ENCODE measurements at places on chromosomes 6 and 20.
A peak's percentile ranks its signal among the peaks of the same experiment; 100 is the strongest.

DNA sequence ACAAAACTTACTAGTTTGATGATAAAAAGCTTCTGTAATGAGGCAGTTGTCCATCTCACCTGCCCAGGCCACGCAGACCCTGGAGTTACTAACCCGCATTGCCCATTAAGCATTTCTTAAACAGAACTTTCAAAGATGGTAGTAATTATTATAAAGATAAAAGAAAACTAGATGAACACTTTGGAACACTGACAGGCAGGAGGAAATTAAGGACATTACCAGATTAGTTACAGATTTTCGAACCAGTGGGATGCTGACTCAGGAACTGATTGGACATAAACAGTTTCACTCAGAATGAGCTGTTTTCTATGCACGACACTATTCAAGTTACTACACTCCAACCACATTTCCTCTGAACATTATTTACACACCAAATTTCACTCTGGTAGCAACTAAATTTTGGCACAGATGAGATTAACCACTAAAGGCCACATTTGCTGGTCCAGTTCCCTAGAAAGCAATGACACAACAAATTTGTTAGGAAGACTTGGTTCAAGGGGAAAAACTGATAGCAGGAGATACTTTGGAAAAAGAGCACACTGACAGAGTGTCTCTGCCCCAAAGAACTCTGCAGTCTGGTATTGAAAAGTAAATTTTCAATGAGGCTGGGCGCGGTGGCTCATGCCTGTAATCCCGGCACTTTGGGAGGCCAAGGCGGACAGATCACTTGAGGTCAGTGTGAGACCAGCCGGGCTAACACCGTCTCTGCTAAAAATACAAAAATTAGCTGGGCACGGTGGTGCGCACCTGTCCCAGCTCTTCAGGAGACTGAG, 3.0 kb downstream of the ROMO1 start:
- no peak for DNase-seq

- DNase-seq = no peak
Measured at GRCh38 chr20:24109537-24109936, 121.0 kb upstream of the GGTLC1 start.

GRCh38 chr6:149236589-149236988, 80.9 kb upstream of the TAB2 start:
- no peak for DNase-seq

- no peak for DNase-seq
Measured at GRCh38 chr20:16115911-16116552, 457.2 kb downstream of the KIF16B start.

DNA sequence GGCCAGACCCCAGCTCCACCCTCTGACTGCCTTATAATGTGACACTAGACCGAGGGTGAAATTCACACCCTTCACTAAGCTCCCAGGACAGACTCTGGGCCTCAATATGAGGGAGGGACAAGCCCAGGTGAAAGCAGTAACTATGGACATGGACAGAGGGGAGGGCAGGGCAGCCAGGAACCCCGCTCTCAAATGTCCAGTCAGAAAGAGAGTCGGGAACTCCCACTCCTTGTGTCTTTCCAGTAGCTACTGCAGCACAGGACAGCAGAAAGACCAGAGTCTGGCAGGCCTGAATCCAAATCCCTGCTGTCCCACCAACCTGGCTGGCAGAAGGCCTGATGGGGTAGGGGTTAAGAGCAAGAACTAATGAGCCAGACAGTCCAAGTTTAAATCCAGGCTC, 6.4 kb downstream of the C20orf96 start:
- no peak for DNase-seq

DNA sequence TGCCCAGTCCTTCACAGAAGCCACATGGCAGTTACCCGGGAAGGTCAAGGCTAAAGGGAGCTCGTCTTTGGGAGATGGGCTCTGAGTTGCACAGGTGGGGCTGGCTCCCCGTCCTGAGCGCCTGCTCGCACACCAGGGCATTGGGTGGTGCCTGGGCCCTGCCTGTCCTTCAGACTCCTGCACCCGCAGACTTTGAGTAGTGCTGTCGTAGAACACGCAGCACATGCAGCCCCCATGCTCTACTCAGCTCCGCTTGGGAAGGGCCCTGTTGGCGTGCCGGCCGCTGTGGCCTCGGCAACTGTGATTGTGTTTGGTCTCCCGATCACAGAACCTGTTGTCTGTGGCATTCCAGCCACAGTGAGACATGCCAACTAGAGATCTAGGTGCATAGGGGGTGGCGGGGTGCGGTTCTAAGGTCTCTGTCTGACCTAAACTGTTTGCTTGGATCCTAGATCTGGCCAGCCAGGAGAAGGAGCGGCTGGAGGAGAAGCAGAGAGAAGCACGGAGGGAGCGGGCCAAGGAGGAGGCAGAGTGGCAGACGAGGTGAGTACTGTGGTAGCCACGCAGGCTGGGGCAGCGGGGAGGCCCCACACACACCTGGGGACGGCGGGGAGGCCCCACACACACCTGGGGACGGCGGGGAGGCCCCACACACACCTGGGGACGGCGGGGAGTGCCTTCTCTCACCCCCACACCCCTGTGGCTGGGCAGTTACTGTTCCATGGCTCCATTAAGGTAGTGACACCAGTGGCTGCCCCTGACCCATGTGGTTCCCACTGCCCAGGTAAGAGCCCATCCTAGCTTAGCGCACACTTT, 11.3 kb upstream of the ADRM1 start:
- DNase-seq = no peak

GRCh38 chr6:76852776-76853175, 610.5 kb downstream of the HTR1B start:
- DNase-seq = no peak

GRCh38 chr6:5459346-5459745, 198.0 kb downstream of the FARS2 start:
- DNase-seq = no peak

GRCh38 chr6:150925590-150925928, 60.1 kb downstream of the MTHFD1L start:
- DNase-seq = no peak

DNA sequence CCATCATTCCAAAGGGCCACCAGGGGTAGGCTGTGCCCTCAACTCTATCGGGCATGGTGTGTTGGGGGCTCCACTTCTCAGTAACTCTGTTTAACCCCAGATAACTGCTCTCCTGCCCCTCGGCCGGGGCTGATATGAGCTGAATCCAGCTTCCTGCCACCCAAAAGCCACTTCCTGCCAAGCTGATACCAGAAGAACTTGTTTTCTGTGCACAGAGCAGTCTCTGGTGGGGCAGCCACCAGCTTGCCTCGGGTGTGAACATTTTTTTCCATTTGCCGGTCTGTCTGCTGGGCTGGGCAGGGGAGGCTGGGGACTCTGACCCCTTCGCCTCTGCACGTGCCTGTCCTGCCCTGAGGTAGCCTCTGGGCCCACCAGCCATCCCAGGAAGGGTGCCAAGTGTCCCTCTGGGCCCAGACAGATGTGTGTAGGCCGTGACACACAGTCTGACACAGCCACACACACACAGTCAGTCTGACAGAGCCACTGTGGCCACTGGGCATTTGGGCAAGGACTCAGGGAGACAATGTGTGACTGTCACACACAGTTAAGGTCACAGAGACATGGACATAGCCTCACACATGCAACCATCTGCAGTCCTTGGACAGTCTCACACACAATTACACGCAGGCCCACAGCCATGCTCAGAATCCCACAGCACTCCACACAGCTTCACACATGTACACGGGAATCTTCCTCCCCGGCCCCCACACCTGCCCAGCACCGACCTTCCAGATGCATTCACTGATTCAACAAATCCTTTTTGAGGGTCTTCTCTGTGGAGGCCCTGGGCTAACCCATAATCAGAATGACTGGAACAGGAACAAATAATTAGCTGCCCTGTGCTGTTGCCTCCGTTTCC, 45.1 kb downstream of the NOL4L start:
- peak; percentile 59 for DNase-seq

DNA sequence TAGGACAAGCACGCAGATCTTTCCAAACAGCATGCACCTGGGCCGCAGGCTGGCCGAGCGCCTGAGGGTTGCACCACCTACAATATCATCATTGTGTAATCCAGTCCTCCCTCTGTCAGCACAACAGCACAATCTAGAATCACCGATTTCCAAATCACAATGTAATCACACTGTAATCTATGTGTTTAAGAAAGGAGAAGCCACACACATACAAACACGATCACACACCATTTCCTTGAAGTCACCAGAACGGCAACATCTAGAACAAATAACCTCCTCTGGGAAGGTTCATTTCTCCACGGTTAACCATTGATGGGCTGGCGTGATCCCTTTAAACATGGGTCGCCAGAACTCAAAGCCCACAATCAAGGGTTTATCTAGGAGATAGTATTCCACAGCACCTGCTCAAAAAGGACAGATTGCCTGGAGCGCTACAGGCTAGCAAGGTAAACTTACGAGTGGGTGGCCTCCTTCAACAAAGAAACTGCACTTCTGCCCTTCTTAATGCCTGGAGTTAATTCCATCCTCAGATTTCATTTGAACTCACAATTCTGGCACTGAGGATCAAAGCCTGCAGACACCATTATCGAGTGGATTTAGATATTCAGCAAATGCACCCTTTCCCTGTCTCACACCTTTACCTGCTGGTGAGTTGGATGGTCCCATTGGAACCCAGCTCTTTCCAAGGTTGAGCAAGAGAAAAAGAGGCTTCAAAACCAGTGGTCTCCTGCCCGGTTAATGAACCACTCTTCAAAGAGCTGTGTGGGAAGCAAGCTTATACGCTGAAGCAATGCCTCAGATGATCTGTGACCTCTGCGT, 83.8 kb upstream of the FOXQ1 start:
- DNase-seq = no peak

- no peak for DNase-seq
Measured at GRCh38 chr6:124987291-124987690, 25.1 kb downstream of the RNF217 start.

DNA sequence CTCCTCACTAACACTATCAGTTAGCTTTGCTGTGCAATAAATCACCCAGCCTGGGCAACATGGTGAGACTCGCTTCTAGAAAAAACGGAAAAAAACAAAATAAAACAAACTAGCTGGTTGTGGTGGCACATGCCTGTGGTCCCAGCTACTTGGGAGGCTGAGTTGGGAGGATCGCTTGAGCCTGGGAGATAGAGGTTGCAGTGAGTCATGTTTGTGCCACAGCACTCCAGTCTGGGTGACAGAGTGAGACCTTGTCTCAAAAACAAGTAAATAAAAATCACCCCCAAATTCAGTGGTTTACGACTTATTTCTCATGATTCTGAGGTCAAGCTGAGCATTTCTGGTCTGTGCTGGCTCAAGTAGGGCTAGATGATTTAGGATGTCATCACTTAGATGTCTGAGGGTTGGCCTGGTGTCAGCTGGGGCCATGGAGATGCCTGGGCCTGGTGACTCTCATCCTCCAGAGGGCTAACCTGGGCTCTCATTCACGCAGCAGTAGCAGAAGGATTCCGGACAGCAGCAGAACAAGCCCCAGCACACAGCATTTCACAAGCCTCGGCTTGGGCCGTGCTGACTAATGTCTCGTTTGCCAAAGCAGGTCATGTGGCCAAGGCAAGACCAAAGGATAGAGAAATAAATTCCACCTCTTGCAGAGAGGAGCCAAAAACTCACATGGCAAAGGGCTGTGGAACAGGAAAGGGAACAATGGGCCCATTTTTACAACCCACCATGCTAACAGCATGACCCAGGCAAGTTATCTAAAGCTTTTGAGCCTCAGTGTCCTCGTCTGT, 32.5 kb downstream of the MGME1 start:
- no peak for DNase-seq

- no peak for DNase-seq
Measured at GRCh38 chr6:26065952-26066380, 21.3 kb upstream of the HFE start.

GRCh38 chr6:64721865-64722264, 985.2 kb downstream of the EYS start:
- no peak for DNase-seq

DNA sequence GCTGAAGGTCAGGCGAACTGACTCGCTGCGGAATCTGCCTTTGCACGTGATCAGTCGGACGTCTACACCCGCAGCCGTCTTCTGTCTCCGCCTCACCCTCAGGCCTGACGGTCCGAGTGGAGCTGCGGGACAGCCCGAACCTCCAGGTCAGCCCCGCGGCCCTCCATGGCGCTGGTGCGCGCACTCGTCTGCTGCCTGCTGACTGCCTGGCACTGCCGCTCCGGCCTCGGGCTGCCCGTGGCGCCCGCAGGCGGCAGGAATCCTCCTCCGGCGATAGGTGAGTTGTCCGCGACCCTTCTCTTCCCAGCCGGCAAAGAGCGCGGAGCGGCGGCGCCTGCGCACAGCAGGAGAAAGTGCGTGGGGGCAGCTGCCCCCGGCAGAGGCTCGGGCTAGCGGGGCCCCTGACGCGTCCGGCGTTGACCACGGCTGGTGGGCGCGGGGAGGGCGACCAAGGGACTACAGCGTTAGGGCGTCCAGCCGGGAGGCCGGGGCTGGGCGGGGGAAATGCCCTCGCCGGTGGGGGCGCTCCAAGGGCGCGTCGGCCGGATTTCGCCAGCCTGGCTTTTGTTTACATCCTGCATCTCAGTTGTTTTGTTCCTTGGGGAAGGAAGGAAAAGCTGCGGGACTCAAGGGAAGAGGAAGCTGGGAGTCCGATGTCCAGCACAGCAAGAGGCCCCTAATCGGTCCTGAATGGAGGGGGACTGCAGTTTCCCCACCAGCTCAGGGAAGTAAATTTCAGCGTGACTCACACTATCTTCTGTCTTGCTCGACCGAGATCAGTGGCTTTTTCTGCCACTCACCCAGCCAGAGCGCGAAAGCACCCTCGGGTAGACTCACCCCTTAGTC, at the start of gene SMPDL3A:
Gene SMPDL3A, plus strand, starts transcription at position 77 of the 846 bp plus-strand sequence. Its CDS starts 89 bp downstream, at position 166.
- no peak for DNase-seq

DNA sequence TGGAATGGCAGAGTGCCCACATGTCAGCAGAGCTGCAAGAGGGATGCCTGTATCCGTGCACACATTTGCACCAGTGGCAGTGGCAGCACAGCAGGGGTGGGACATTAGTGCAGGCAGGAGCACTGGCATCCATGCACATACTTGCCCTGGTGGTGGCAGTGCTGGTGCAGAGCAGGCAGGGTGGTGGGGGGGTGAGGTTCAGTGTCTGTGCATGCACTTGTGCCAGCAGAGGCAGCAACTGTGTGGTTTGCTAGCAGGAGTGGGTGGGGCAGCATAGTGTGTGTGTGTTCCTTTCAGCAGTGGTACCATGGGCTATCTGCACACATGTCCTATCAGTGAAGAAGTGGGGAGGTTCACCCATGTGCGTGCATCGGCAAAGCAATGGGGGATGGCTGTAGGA, 151.6 kb downstream of the EPM2A start:
- DNase-seq = no peak

Data from T-helper 22 cell (primary cell).